ENCODE measurements at places on chromosomes 3 and 15.
A peak's percentile ranks its signal among the peaks of the same experiment; 100 is the strongest.

- DNase-seq, result no peak
Measured at GRCh38 chr15:61038910-61039309, 190.2 kb downstream of the RORA start.

DNA sequence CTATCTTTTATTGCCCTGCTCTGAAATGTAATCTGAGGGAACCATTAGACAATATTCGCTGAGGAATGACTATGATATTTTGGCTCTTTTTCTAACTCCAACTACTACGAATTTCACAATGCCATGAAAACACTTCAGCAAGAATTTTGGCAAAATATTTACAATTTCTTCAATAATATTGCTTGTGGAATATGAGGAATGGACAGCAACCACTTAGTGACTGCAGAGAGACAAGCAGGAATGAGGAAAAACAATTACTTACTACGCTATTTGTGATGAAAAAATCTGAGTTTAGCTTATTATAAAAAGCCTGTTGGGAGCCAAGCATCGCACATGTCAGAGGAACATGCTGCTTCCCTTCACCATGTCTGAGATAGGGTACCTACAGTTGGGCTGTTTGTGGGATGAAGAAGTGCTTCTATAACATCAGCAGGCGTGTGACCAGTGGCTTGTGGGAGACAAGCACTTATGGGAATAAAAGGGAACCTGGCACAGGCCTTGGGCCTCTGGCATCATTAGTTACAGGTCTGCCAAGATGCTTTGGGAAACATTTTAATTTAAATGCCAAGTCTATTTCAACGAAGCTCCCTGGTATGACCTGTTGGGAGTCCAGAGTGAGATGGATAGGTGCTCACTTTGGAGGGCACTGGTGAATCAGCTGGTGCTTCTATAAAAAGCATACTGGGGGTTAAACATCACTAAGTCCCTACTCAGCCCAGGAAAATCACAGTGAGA lies 2.7 kb upstream of the PLCL2 start:
- no peak for DNase-seq

DNA sequence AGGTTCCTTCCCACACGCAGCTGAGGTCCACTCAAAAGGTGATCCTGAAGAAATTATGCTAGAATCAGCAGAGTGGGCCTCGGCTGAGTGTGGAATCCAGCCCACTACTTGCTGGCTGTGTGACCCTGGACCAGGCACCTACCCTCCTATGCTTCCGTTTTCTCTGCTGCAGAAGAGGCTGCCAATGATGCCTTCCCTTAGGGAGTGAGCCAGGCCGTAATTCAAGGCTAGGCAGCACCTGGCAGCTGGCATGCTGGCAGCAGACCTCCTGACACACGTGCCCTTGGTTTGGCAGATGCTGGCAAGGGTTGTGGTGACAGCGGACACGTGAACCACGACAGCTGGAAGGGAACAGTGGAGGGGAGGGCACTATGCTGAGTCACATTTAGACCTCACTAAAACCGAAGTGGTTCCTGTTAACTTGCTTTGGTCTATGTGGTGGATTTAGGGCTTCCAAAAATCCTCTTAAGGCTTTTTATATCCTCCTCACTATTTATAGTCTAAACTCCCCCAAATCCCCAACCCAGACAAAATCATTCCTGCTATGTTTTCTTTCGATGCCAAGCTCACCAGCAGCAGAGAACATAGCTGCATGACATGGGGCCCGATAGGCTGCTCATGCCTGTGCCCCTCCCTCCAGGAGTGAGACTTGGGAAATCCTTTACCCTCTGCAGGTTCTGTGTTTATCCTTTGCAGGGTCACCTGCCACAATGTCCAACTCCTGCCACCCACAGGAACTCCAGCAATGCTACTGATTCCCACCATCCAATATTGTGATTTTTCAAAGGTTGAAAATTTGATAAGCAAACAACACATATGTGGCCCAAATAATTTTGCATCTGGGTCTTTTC lies 10.6 kb upstream of the PCSK6 start:
- no peak for DNase-seq

DNA sequence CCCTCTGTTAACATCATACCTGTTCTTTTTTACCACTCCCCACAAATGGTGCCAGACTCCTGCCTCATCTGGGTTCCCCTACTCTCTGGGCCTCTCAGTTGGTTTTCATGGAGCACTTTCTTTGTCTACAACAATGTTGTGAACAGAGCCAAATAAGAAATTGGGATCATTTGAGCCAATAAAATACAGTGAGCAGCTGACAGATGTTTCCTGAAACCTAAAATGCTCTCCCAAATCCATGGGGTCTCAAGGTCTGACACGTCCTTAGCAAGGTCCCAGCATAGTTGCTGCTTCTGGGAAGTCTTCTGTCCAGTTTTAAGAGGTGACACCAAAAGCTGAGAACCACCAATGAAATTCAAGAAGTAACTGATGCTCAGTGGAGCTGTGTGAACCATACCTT lies 1.7 kb downstream of the NMNAT3 start:
- DNase-seq, result no peak

- no peak for DNase-seq
Measured at GRCh38 chr15:67611370-67612369, 69.2 kb downstream of the MAP2K5 start.

GRCh38 chr3:82685761-82686160 lies 924.3 kb upstream of the GBE1 start:
- DNase-seq, result no peak

DNA sequence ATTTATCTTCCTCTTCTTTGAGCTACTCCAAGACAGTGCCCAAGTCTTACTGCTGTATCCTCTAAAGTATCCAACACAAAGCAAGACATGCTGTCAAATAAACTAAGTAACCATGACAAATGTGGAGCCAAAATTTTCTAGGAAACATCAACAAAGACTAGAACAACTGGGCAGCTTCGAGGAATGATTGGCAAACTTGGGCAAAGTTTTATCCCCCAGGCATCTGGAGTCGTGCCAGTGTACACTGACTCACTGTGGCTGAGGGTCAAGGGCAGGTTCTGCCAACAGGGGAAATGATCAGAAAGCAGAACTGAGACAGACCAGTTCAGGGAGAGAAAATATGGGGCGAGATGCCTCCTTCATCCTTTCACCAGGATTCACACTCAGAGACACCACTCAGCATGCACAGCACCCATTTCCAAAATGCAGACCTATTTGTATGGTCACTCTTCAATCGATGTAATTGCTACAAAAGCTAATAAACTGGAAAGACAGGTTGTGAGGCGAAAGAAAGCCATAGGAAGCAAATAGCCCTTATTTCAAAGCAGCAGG lies 65.8 kb downstream of the MB21D2 start:
- peak; percentile 88 for DNase-seq

DNA sequence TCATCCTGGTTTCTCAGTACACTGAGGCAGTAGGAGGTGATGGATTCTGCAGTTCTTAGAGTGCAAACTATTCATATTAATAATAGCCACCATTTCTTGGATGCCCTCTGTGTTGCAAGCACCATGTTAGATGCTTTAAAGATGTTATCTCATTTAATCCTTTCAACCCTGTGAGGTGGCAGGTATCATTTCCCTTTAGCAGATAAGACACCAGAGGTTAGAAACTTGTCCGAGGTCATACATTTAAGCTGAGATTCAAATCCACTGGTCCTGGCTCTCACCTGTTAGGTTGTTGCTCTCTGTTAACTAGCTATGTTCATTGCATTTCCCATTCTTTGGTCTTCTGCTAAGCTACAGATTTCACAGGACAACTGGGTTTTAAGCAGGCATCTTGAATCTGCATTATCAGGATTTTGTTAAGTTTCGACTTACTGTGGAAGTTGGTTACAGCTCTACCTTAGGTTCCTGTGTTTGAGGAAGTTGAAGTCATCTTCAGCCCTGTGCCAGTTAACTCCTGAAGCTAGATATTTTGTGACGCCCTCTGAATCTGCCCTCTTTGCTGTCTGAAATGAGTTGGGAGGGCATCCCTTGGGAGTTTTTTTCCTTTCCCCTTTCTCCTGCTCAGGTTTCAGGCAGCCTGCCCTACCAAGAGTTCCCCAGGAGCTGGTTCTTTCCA lies 6.4 kb downstream of the PDE8A start:
- no peak for DNase-seq

DNA sequence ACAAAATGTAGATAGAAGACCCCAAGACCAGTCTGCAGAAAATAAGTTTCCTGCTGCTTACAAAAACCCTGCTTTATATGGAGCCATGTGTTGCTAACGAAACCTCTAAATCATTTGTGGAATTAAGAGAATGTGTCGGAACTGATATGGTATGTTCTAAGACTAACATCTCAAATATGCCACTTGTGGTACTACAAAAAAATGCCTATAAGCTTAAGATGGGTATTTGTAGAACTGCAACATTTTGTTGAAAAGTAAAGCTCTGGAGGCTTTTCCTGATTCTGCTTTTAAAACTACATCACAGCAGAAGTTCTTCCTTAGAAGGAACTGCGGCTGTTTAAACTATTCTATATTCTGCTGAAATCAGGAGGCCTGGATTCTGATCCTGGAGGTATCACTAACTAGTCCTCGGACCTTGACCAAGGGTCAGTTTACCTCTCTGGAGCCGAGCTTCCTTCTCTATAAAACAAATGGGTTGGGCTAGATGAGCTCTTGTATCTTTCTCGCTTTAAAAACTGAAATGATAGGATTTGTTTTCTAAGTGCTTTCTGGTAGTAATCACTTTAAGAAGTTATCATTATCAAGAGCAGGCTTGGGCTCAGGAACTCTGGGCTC lies 74.9 kb downstream of the RAD18 start:
- no peak for DNase-seq
